ENCODE measurements at places on chromosomes 4 and X. TPM values are rescaled to one million over a fixed set of nuclear protein-coding genes. Genes with fewer than 3 reads are reported as not detected.

ARHGEF38 gene
- total RNA-seq = not detected

ACE2 gene
- total RNA-seq = not detected

CCSER1 gene
- 0.42 TPM for total RNA-seq

STS gene
- total RNA-seq = 1.2 TPM

BEX4 gene
- total RNA-seq = 21.6 TPM

CENPU gene
- 77.9 TPM for total RNA-seq

SH3RF1 gene
- total RNA-seq = 0.87 TPM

DNA sequence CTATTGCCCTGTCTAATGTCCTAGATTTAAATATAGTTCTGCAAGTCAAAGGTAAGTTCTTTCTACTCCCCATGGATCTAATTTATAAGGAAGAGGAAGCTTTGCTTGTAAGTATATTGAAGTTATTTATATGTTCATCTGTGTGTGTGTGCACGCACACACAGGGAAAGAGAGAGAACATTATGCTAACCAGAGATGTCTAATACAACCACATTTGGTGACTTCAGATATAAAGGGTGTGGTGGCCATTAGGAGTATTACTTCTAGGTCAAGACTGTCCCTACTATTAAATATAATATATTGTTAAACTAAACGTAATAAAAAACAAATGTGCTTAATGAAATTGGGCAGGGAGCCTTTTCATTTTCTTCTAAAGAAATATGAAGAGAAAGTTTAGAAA is 4.1 kb downstream of the DCK start:
- no peak for DNase-seq

DNA sequence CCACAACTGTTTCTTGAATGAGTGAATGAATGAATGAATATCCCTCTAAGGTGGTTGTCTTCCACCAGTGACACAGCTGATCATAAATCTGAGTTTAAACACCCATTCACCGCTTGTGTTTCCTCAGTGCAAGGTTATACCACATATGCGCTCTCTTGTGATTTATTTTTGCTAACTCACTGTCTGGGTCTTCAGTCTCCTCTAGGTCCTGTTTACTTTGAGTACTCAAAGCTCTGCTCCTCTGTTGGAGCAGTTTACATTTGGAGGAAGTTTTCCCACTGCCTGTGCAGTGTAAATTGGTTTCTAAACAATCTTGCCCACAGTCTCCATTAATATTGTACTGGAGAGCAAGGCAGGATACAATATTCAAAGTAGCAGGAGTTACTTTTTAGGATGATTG is 212.6 kb upstream of the JADE1 start:
- DNase-seq = no peak

DNA sequence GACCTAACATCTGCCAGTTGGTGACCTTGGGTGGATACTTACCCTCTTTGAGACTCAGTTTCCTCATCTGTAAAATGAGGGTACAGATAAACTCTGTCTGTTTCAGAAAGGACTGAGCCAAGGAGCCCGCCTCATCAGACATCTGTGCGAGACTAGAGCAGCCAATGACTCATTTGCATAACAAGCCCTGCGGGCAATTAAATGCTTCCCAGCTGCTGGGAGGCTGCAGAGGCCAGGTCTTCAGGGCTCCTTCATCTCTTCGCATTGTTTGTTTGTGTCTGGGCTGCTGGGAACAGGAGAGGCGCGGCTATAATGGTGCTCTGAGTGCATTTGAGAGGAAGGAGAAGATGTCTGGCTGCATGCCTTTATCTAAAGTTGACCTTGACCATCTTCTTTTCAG is 85.0 kb downstream of the ADRA2C start:
- DNase-seq = no peak

DNA sequence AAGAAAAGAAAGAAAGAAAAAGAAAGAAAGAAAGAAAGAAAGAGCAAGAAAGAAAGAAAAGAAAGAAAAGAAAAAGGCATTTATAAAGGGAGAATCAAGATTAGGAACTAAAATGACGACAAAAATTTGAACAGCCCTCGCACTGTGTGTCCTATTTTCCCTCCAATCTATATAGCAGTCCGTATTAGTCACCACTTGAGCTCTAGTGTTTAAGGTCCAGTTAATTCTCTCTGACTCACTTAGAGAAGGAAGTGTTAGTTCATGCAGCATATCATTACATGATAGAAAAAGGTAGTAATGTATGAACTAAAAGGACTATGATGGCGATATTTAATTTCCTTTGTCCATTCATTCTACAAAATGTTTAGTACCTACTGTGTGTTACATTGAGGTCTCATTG is 122.7 kb downstream of the CBLL2 start:
- no peak for DNase-seq

- no peak for DNase-seq
These were observed 6.4 kb downstream of the PITX2 start for GRCh38 chr4:110616238-110617074.

- DNase-seq = no peak
These were observed 312.9 kb downstream of the NAF1 start for GRCh38 chr4:162853788-162854187.

GRCh38 chr4:136908122-136908521 is 624.2 kb downstream of the PCDH18 start:
- no peak for DNase-seq

- DNase-seq = no peak
These were observed 205.1 kb downstream of the CHIC2 start for GRCh38 chr4:53859305-53859704.

DNA sequence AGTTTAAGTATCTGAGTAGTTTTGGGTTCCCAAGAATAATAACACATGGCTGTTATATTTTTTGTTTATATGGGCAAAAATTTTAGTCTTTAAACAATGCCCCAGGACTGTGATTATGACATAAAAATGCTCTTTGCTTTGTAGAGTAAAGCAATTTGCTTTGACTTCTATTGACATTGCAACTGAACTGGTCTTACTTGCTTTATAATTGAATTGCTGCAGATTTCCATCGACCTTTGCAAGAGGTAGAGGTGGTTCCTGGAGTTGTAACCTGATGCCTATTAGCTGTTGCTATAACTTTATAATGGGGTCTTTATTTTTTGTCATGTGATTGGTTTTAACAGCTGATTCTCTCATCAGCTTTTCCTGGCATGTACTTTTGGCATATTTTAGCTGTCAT is 302.9 kb downstream of the ARHGAP10 start:
- no peak for DNase-seq

- no peak for DNase-seq
These were observed 4.0 kb downstream of the PPP2R2C start for GRCh38 chr4:6468376-6468775.

- DNase-seq = no peak
These were observed 61.6 kb upstream of the NAP1L5 start for GRCh38 chr4:88759039-88759894.

DNA sequence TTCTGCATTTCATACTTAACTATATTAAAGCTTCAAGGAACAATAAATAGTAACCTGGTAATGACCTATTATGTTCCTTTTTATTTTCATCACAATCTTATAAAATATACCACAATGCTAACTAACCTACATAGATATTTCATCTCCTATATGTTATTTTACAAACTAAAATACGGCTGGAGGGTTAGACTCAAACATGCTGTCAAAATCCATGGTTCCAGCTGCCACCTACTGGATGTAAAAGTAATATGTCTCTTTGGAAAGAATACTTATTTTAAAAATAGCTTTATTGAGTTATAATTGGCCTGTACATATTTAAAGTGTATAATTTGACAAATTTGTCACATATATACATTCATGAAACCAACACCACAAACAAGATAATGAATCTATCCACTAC is 15.0 kb downstream of the RGN start:
- no peak for DNase-seq

- no peak for DNase-seq
These were observed 1.9 kb upstream of the G3BP2 start for GRCh38 chr4:75675004-75675531.

GRCh38 chr4:26590639-26591038 is 6.8 kb downstream of the TBC1D19 start:
- DNase-seq = no peak
